T1000 (cell line): ENCODE measurements at places on chromosomes 12 and 14.

DNA sequence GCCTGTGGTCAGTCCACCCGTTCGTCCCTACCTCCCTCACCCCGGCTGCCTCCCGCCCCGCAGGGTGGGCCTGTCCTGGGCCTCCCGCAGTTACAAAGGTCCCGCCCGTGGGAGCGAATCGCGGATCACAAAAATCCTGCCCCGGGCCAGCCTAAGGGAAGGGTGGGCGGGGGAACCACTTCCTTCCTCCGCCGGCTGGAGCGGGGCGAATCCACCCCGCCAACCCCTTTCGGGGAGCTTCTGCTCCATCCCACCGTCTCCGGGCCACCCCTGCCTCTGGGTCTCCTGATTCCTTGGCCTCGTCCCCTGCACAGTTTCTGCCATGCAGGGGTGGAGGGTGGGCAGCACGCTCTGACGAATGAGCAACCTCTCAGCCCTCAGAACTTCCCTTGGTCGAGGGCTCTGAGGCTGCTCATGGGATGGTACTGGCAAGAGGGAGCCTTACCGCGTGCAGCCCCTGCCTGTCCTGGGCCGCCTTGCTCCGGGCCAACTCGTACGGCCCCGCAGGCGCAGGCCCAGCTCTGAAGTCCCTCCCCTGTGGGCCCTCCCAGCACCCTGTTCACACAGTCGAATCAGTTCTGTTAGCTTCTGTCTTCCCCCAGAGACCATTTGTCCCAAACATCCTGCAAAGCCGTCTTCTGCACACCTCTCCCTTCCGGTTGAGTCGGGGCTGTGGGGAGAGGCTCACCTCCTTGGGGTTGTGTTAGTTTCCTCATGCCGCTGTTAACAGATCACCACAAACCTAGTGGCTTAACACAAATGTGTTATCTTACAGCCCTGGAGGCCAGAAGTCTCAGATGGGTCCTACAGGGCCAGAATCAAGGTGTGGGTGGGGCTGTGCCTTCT lies 589 bp upstream of the HVCN1 start:
- peak; percentile 23 for DNase-seq

DNA sequence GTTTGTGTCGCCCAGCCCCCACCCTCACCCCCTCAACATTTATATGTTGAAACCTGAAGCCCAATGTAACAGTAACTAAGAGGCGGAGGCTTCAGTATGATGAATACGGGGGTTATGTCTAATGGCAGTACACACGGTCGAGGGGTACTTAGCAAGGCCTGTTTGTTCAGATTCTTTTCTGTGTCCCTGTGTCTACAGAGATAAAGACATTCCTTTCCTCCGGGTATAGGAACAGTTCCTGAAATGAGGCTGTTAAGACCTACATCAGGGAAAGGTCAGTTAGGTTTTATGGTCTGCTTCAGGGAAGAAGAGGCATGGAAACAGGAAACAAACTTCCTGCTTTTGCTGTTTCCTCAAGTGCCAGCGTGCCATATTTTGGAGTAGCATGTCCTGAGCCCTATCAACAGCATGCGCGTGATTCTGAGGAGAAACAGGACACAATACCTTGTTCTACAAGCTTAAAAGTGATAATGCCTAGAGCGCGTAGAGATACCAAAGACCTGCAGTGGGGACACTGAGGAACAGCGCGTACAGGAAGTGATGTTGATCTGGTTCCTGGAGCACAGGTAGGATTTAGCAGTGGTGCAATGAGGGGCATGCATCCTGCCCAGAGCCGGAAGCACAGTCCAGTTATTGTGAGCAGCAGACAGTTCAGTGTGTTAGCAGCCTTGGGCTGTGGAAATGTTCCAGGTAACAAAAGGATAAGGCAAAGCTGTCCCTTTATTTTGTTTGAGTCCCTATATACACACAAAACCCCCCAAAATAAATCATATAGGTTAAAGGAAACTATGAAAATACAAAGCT lies 47.2 kb downstream of the FGD4 start:
- DNase-seq: no peak

DNA sequence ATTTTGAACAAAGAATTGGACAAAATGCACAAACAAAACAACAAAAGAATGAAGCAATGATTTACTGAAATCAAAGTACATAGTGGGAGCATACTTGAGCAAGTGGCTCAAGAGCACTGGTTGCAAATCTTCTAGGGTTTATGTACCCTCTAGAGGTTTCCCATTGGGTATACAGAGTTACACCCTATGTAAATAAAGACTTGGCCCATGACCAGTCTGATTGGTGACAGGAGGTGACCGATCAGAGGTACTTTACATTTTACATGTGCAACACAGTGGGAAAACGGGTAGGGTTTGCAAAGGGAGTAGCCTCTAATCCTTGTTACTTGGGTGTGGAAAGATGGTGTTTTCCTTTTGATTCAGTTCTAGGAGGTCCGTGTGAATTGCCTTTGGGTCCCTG lies 10.6 kb upstream of the FAM181A start:
- no peak for DNase-seq

DNA sequence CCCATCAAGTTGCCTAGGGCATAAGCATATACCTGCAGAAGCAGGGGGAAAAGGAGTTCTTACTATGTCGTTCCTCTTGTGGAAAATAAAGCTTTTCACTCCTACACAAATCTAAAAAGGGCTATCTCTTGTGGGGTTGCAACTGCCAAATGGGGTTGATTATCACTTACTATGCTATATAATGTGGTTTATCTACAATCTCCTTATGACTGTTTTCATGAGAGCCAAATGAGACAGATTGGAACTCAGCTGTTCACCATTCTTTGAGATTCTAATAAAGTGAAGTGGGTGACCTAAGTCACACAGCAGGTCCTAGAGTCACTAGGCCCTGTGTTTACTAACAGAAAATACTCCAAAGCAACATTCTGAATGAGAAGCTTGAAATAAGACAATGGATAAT lies 47.7 kb downstream of the CIT start:
- DNase-seq: no peak

- DNase-seq: no peak
These were observed 283.2 kb downstream of the FBXL14 start for GRCh38 chr12:1311145-1311544.

- DNase-seq: no peak
These were observed 306.2 kb downstream of the TRHDE start for GRCh38 chr12:72578327-72578726.

DNA sequence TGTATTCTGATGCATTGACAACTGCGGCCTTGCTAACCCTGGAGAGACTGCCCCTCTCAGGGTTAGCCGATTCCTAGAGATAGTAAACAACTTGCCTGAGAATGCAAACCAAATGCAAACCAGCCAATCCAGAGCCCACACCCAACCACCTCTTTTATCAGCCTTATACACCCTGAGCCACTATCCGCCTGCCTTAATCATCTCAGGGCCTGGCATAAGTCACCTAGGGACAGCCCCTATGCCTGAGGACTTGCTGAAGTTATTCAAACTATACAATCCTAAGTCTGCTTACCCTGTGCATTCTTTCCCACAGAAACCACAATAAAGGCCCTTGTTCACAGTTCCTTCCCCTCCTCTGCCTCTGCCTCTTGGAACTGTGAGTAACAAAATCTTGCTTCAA lies 177.2 kb downstream of the KCNA5 start:
- DNase-seq: no peak

DNA sequence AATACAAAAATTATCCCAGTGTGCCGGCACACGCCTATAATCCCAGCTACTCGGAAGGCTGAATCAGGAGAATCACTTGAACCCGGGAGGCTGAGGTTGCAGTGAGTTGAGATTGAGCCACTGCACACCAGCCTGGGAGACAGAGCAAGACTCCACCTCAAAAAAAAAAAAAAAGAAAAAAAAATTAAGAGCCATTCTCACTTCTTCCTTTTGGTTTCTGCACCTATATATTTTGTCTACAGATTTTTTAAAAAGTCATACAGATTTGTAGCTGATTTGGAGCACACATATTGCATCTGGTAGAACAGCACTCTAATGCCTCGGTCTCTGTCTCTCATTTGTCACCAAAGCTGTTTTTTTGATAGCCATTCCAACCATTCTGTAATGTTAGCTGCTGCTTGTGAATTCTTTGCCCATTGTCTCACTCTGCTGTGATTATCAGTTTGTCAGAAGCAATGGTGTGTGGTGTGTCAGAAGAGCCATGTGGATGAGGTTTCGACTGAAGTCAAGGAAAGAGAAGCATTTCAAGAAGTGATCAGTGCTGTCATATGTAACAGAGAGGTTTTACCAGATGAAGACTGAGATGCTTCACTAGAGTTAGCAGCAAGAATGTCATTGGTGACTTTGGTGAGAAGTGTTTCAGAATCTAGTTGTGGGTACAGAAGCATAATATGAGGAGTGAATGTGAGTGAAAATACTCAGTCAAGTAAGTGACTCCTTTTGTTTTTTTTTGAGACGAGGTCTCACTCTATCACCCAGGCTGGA lies 8.7 kb upstream of the KTN1 start:
- no peak for DNase-seq

DNA sequence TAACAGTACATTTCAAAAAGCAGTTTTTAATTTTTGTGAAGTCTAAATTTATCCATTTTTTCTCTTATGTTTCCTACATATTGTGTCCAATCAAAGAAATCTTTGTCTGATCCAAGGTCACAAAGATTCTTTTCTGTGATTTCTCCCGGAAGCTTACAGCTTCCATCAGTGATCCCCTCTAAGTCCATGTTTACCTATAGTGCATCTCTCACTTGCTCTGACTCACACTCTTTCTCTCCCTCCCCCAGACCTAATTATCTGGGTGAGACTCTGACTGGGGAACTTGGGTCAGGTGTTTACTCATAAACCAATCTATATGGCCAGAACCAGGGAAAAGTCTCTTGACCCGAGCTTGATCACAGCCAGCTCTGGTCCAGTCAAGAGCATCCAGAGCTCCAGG lies 224.4 kb downstream of the SPTSSA start:
- no peak for DNase-seq

- no peak for DNase-seq
These were observed 6.3 kb upstream of the NFE2 start for GRCh38 chr12:54306925-54307741.

- DNase-seq: peak; percentile 54
These were observed 6.6 kb downstream of the CARMIL3 start for GRCh38 chr14:24058260-24058950.

DNA sequence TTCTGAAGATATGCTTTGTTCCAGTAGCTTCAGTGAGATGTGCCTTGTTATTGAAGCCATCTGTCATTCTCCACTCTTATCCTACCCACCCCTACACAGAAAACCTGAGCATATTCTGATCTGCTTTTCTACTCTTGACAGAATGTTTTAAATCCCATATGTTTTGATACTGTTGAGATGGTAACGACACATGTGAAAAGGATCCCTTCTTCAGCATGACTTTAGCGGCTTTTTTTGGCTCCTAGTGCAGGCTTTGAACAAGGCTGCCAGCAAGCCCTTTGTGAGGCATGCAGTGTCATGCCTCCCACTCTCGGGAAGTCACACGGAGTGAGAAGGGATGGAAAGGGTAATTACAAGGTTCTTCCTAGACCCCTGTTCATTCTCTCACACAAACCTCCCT lies 228.8 kb upstream of the RGS6 start:
- no peak for DNase-seq

DNA sequence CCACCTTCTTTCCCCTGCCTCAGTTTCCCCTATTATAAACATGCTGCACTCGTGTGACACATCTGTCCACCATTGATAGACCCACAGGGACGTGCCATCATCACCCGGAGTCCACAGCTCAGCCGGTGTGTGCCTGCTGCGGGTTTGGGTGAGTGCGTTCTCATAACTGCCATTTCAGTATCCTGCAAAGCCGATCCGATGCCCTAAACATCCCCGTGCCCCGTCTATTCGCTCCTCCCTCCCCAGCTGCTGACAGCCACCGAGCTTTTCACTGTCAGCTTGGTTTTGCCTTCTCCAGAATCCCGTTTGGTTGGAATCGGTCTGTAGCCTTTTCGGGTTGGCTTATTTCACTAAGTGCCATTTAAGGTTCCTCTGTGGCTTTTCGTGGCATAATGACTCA lies 3.9 kb downstream of the LRCOL1 start:
- DNase-seq: no peak

DNA sequence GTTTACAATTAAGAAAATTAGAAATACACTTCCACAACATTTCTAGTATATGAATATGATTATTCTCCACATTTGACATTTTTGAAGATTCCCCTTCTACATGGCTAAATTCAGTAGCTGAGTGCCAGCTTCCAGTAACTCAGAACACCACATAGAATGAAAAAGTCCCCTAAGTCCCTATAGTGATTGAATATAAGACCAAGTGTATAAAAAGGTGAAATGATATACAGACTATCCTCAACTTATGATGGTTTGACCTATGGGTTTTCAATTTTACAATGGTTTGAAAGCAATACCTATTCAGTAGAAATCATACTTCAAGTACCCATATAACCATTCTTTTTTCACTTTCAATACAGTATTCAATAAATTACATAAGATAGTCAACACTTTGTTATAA lies 15.8 kb downstream of the ATL1 start:
- DNase-seq: no peak

- DNase-seq: no peak
These were observed 51.4 kb downstream of the SUSD6 start for GRCh38 chr14:69662636-69663299.

GRCh38 chr12:54037360-54038283 lies 4.8 kb downstream of the HOXC5 start:
- DNase-seq: no peak

GRCh38 chr14:35858521-35859209 lies 32.5 kb downstream of the BRMS1L start:
- DNase-seq: no peak

DNA sequence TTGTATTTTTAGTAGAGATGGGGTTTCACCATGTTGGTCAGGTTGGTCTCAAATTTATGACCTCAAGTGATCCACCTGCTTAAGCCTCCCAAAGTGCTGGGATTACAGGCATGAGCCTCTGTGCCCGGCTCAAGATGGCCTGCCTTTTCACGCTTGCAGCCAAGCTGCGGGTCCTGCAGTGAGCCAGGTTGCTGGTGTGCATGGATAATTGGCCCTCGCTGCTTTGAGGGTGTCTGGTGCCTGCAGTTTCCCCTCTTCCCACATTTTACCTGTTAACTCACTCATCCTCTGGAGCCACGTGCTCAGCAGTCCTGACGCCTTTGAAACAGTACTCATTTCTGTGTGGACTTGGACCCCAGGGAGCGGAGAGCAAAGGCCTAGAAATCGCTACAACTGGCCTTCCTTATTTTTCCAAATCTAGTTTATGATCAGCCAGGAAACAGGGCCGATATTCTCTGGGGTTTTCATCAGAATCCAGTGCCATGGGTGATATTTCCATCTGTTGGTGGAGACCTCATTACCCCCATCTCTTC lies 42.2 kb downstream of the TPCN1 start:
- no peak for DNase-seq

GRCh38 chr12:64678248-64678647 lies 68.0 kb downstream of the RASSF3 start:
- DNase-seq: no peak

DNA sequence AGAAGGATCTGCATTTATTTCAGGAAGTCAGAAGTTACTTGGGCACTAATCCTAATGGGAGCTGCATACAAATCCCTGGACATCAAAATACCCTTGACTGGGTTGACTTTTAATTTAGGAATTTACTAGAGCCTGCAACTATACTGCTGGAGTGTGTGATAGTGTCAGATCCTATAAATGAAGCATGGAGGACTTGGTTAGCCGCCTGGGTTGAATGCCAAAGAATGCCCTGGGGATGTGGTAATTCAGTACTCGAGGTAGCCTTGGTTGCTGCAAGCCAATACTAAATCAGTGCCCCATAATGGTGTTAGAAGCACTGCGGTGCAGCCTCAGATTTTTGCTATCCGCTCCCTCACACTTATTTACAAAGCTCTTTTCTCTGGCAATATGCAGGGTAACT lies 184.9 kb downstream of the CAPZA3 start:
- no peak for DNase-seq
